ENCODE measurements at places on chromosomes 5 and 9.

- DNase-seq = no peak
Observed at GRCh38 chr9:22044583-22044982, 35.5 kb upstream of the CDKN2B start.

GRCh38 chr5:39547553-39548154 lies 122.9 kb upstream of the DAB2 start:
- DNase-seq = no peak

- DNase-seq = no peak
Observed at GRCh38 chr5:32358611-32359010, 45.9 kb upstream of the MTMR12 start.

DNA sequence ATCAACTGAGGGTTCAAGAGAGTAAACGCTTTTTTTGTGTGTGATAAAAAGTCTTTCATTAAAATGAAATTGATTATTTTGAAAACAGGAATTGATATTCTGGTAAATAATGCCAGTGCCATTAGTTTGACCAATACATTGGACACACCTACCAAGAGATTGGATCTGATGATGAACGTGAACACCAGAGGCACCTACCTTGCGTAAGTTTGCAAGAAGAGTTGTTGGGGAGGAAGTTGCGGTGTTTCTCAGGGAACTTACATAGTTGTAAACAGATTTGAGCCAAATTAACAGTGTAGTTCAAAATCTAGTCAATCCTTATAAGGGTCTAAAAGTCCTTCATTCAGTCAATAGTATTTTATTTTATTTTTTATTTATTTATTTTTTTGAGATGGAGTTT lies 28.9 kb downstream of the HSDL2 start:
- DNase-seq = no peak

GRCh38 chr5:73365990-73366667 lies 82.4 kb downstream of the FOXD1 start:
- DNase-seq = no peak

GRCh38 chr5:5648694-5649093 lies 226.2 kb downstream of the ICE1 start:
- no peak for DNase-seq

- DNase-seq = no peak
Observed at GRCh38 chr5:107952450-107952849, 281.7 kb upstream of the EFNA5 start.

- no peak for DNase-seq
Observed at GRCh38 chr9:135255033-135255840, 167.8 kb downstream of the OLFM1 start.

- DNase-seq = no peak
Observed at GRCh38 chr9:132837501-132838286, 40.4 kb downstream of the AK8 start.

DNA sequence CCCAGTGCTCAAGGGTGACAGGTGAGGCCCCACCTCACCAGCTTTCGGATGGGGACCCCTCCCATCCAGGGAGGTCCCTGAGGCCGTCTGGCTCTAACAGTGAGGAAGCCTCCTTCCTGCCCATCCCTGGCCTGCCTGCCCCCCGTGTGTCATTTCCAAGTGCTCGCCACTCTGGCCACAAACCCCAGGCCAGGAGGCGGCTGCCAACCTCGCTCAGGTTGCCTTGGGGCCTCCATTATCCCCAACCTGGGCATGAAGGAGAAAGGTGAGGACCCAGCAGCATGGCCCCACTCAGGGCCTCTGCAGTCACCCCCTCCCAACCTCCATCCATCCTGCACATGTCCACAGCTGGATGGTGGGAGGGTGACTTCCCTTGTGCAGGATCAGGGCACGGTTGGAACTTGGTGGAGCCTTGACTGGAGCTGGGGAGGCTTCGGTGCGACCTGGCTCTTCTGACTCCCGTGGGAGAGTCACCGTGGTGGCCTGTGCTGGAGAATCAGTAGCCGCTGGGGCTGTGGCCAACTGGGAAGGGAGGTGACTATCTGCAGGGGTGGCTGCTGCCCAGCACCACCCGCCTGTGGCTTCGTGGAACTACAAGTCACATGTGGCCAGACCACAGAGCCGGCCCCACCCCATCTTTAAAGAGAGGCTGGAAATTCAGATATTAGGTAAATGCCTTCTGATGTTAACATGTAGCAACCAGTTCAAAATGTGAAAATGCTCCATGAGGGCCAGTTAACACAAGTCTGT lies 37.5 kb upstream of the GFPT2 start:
- DNase-seq = no peak

DNA sequence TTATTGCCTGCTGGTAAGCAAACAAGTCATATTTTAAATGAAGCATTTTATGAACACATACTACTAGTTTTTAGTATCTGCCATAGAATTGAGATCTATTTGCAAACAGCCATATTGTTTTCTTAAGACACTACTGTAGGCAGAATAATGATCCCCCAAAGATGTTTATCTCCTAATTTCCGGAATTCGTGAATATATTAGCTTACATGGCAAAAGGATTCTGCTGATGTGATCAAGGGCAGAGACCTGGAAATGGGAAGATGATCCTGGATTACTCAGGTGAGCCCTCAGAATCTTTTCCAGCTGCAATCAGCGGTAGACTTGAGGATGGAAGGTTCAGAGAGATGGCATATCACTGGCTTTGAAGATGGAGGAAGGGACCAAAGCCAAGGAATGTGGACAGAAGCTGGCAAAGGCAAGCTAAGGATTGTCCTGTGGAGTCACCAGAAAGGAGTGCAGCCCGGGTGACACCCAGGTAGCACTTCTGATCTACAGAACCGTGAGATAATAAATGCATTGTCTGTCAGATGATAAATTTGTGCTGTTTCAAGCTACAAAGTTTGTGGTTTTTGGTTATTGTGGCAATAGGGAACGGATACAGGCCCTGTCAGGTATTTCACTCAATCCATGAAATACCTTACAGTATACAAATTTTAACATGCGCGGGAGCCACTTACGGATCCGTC lies 1.0 kb upstream of the ERCC6L2 start:
- no peak for DNase-seq

GRCh38 chr5:91302305-91302704 lies 80.8 kb downstream of the ARRDC3 start:
- no peak for DNase-seq

DNA sequence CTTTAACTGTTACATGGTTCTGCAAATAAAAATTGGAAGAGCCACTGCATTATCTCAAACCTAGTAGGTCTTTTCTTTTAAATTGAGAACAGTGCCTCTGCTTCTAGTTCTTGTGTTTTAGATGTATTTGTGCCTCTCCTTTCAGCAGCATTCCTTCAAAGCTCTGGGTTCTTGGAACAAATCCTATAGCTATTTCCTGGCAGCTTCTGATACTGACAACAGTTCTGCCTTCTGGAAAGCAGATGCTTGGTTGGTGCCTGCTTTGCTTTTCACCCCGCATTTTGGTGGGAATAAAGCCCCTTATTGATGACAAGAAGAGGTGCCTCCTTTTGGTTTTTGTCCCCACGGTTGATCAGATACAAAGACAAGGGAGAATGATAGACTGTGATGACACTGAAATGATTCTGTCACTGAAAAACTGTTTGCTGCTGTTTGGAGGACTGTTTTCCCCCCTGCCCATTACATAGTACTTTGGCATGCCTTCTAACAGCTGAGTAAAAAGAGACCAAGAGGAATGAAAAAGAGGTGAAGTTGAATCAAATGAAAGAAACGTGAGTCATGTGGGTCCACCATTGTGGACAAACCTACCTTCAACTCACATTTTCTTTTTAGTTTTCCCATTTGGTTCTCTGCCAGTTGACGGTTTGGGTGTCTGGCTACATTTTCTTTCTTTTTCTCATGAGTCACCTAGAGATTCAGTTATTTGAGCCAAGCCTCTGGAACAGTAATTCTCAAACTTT lies 5.6 kb downstream of the PTCD2 start:
- no peak for DNase-seq

DNA sequence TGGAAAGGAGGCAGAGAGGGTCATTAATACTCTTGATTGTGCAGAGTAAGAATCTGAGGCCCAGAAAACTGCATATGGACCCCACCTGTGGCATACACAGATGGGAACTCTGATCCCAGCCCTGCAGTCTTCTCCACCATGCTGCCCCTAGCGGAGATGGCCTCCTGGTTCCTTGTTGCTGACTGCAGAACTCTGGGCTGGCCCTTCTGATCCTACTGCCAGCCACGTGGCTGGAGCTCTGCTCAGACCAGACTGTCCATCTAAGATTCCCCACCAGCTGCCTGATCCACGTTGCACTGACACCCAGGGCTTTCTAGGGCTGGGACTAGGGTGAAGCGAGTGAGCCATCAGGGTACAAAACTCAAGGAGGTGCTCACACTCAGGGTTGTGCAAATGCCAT lies 245.7 kb upstream of the NR4A3 start:
- DNase-seq = no peak

DNA sequence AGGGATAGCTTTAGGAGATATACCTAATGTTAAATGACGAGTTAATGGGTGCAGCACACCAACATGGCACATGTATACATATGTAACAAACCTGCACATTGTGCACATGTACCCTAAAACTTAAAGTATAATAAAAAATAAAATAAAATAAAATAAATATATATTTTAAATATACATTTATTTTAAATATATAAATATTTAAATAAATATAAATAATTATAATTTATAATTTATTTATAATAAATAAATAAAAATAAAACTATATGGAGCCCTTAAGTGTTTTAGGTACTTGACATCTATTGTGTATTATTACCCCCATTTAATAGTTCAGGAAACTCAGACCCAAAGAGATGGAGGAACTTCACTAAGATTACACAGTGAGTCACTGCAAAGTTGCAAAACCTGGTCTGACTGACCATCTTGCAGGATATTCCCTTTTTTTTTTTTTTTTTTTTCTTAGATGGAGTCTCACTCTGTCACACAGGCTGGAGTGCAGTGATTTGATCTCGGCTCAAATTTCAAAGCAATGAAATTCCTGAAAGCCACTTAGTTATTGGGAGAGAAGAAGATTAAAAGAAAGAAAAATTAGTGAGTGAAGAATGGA lies 5.8 kb upstream of the C5orf52 start:
- no peak for DNase-seq

- DNase-seq = no peak
Observed at GRCh38 chr9:74570879-74571512, 73.9 kb downstream of the RORB start.

Data from stimulated activated CD8-positive, alpha-beta memory T cell treated with anti-CD3 and anti-CD28 coated beads, Interleukin-15, amount 100 ng/mL, for 4 hours (primary cell).